Nucleus accumbens (tissue), 56 donors: ENCODE measurements at places on chromosomes 6 and 20.
A peak's percentile ranks its signal among the peaks of the same experiment; 100 is the strongest.

DNA sequence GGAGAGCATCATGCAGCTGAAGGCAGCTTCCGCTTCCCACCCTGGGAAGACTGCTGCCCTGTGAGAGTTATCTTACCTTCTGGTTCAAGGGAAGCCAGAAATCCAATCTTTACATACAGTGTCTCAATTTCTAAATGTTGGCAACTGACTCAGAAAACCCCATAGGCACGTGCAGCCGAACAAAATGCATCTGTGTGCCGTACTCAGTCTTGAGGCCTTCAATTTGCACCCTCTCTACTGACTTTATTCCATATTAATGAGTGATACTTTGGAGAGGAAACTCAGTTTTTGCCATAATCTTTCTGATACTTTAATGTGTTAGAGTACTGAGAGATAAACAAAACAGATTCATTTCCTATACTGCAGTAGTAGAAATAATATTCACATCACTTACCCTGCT is 172.5 kb upstream of the C6orf118 start:
- DNase-seq, result no peak

- DNase-seq, result no peak
Measured at GRCh38 chr6:52667572-52667971, 3.3 kb upstream of the TMEM14A start.

GRCh38 chr6:133190912-133191311 is 50.2 kb upstream of the EYA4 start:
- no peak for DNase-seq

- no peak for DNase-seq
Measured at GRCh38 chr6:111900735-111901134, 27.5 kb upstream of the FYN start.

- DNase-seq, result no peak
Measured at GRCh38 chr20:22773344-22773743, 189.0 kb upstream of the FOXA2 start.

DNA sequence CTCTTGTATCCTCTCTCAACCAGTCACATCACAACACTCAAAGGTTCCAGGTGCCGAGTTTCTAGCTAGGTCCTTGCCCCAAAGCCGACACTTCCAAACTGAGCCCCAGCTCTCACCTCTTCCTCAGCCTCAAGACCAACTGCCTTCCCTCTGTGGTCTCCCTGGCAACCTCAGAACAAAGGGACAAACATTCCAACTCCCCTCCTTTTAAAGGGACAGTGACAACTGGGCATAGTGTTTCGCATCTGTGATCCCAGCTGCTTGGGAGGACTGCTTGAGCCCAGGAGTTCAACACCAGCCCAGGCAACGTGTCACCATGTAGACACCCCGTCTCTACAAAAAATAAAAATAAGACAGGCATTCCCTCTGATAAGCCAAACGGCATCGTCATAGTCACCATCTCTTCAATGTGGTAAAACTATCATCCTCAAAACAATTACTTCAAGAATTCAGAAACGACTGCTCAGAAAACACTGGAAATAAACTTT is 11.3 kb downstream of the DIDO1 start:
- DNase-seq, result peak; percentile 39

- DNase-seq, result no peak
Measured at GRCh38 chr6:55968926-55969325, 93.5 kb upstream of the BMP5 start.

DNA sequence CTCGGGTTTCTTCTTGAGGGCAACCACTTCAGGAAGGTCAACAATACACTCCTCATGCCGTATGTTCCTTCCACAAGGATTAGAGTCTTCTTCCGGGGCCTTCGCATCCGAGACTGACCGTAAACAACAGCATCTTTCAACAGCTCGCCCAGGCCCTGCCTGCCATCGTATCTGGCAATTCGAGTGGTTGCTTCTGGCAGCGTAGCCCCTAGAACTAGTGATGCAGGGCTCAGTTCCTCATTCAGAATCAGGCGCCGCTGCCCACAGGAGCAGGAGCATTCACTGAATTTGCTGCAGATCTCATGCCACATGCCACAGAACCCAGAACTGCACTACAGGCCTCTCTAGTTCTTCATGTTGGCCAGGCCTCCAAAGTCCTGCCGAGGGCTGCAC is 59.0 kb upstream of the AFDN start:
- no peak for DNase-seq

GRCh38 chr6:75991941-75992340 is 80.5 kb downstream of the IMPG1 start:
- DNase-seq, result no peak

DNA sequence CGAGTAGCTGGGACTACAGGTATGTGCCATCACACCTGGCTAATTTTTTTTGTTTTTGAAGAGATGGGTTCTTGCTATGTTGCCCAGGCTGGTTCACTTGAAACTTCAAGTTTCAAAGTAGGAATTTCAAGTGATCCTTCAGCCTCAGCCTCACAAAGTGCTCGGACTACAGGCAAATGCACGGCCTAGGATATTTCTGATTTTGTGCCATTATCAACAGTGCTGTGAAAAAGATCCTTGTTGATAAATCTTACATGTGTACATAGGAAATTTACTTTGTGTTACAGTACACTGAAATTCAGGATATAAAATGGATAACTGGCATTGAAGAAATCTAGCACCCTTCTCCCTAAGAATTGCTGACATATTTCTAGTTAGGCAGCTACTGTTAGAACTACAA is 184.6 kb upstream of the PRDM1 start:
- no peak for DNase-seq

- no peak for DNase-seq
Measured at GRCh38 chr6:47303342-47303741, 6.4 kb downstream of the TNFRSF21 start.

DNA sequence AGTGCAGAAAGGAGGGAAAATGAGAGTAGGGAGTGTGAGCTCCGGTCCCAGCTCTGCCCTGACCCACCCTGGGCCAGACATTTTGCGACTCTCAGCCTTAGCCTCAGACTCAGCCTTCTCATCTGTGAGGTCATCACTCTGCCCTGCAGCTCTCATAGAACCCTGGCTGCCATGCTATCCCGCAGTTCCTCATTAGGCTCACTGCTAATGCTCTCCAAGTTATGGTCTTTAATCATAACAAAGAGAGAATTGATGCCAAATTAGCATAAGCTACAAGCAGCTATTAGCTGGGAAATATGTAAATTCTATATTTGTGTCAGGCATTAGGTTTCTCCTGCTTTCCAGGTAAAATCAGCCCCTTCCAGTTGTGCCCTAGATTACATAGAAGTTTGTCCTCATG is 46.5 kb upstream of the MLN start:
- no peak for DNase-seq

DNA sequence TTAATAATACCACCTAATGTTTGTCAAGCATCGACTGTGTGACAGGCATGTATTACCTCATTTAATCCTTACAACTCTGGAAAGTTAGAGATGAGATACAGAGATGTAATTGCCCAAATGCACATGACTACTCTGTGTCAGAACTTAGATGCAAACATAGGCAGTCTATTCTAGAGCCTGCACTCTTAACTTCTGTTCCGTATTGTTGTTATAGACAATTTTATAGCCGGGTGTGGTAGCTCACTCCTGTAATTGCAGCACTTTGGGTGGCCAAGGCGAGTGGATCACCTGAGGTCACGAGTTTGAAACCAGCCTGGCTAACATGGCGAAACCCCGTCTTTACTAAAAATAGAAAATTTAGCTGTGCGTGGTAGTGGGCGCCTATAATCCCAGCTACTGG is 15.0 kb downstream of the IFT52 start:
- no peak for DNase-seq

- no peak for DNase-seq
Measured at GRCh38 chr6:32889533-32889932, 35.5 kb downstream of the PSMB9 start.

- DNase-seq, result no peak
Measured at GRCh38 chr6:49552596-49552995, 2.1 kb downstream of the C6orf141 start.

GRCh38 chr6:109062216-109062615 is 32.4 kb downstream of the SESN1 start:
- DNase-seq, result no peak

DNA sequence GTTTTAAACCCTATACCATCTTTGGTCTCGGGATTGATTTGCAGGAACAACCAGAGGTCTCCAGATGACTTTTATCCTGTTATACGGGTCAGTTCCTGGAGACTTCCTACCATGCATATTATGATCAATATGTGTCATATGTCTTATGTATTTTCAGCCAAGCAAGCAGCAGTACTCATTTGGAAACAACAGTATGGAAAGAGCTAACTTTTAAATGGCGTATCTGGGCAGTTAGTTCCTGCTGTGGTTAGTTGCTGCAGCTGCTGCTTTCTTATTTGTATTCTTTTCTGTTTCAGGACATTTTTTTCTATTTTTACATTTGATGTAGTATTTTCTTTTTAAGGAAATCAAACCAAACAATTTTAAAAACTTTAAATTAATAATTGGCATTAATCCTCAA is 207.5 kb downstream of the MANEA start:
- DNase-seq, result no peak

GRCh38 chr6:169851641-169852503 is 100.5 kb downstream of the ERMARD start:
- DNase-seq, result no peak
